ENCODE measurements at places on chromosomes 1 and 21.

GRCh38 chr1:161161652-161162051 lies 2.4 kb downstream of the USP21 start:
- peaks cover 32% of the 10 kb centered on the region for H3K4me1 ChIP-seq
- peak overlapping the region; percentile 39 for H3K27ac ChIP-seq
- H3K27me3 ChIP-seq, result no peaks in the 10 kb centered on the region
- H3K4me3 ChIP-seq, result peak overlapping the region; percentile 22
- no peak for DNase-seq

GRCh38 chr1:98107256-98107655 lies 186.4 kb upstream of the DPYD start:
- no peaks in the 10 kb centered on the region for H3K27me3 ChIP-seq
- H3K4me3 ChIP-seq, result no peak overlapping the region
- no peak for DNase-seq
- no peaks in the 10 kb centered on the region for H3K36me3 ChIP-seq

DNA sequence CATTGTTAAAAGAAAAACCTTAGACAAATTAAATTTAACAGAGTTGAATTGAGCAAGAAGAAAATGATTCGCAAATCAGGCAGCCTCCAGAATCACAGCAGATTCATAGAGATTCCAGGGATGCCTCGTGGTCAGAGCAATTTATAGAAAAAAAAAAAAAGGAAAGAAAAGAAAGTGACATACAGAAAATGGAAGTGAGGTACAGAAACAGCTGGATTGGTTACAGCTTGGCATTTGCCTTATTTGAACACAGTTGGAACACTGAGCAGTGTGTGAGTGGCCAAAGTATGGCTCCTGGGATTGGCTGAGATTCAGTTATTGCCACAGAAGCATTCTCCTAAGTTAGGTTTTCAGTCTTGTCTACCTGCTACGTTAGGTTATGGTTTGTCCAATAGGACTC lies 9.1 kb upstream of the C21orf91 start:
- no peak for DNase-seq
- H3K27ac ChIP-seq, result no peak overlapping the region
- H3K27me3 ChIP-seq, result peaks cover 5% of the 10 kb centered on the region
- peaks cover 5% of the 10 kb centered on the region for H3K36me3 ChIP-seq
- no peaks in the 10 kb centered on the region for H3K4me1 ChIP-seq
- H3K4me3 ChIP-seq, result no peak overlapping the region

- peak overlapping the region; percentile 75 for H3K27ac ChIP-seq
- no peaks in the 10 kb centered on the region for H3K27me3 ChIP-seq
- peak; percentile 39 for DNase-seq
- H3K4me1 ChIP-seq, result peaks cover 56% of the 10 kb centered on the region
- peak overlapping the region; percentile 17 for H3K4me3 ChIP-seq
These were observed 115.5 kb upstream of the VAV3 start for GRCh38 chr1:108080448-108080847.

GRCh38 chr1:96808191-96808590 lies 86.6 kb downstream of the PTBP2 start:
- H3K4me3 ChIP-seq, result no peak overlapping the region
- DNase-seq, result no peak
- H3K36me3 ChIP-seq, result peaks cover 44% of the 10 kb centered on the region
- H3K4me1 ChIP-seq, result peaks cover 4% of the 10 kb centered on the region
- no peak overlapping the region for H3K27ac ChIP-seq

- H3K4me1 ChIP-seq, result no peaks in the 10 kb centered on the region
- H3K36me3 ChIP-seq, result no peaks in the 10 kb centered on the region
- H3K4me3 ChIP-seq, result no peak overlapping the region
- no peaks in the 10 kb centered on the region for H3K27me3 ChIP-seq
These were observed 218.0 kb downstream of the ZP4 start for GRCh38 chr1:237672748-237673147.

DNA sequence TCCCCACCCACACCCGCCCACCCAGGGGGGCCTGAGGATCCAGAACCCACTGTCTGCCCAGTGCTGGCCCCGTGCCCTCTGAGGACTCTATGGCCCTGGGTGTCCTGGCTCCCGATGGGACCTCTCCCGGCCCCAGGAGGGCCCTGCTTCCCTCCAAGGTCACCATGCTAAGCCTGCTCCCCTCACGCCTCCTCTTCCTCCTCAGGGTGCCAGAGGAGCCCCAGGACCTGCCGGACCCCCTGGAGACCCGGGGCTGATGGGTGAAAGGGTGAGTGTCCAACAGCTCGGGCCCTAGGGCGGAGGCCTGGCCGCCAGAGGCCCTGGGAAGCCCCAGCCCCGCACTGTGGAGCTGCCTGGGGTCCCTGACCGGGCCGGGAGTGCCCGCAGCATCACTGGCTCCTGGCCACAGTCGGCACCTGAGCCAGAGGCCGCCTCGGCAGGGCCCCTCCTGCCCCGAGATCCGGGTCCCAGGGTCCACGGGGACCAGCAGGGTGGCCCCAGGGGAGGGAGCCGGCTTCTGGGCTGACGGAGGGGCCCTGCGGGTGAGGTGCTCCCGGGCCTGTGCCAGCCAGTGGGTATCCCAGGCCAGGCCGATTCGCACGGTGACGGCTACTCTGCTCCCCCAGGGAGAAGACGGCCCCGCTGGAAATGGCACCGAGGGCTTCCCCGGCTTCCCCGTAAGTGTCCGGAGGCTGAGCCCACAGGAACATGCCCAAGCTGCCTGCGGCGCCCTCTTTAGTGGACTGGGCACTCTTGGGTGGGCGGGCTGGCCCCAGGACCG lies 16.1 kb downstream of the COL6A1 start:
- H3K4me3 ChIP-seq, result no peak overlapping the region
- no peaks in the 10 kb centered on the region for H3K27me3 ChIP-seq
- H3K4me1 ChIP-seq, result no peaks in the 10 kb centered on the region
- no peak overlapping the region for H3K27ac ChIP-seq

- DNase-seq, result no peak
- peaks cover 38% of the 10 kb centered on the region for H3K27me3 ChIP-seq
- H3K36me3 ChIP-seq, result no peaks in the 10 kb centered on the region
- H3K4me3 ChIP-seq, result no peak overlapping the region
These were observed 6.4 kb upstream of the TACSTD2 start for GRCh38 chr1:58583496-58583895.

GRCh38 chr1:25640646-25641328 lies 24.2 kb downstream of the MAN1C1 start:
- H3K4me1 ChIP-seq, result peaks cover 31% of the 10 kb centered on the region
- no peak overlapping the region for H3K4me3 ChIP-seq
- H3K27me3 ChIP-seq, result peaks cover 78% of the 10 kb centered on the region
- no peak for DNase-seq

GRCh38 chr1:93828367-93828755 lies 50.6 kb downstream of the DNTTIP2 start:
- peaks cover 5% of the 10 kb centered on the region for H3K27me3 ChIP-seq
- DNase-seq, result no peak
- no peak overlapping the region for H3K4me3 ChIP-seq
- H3K27ac ChIP-seq, result no peak overlapping the region

DNA sequence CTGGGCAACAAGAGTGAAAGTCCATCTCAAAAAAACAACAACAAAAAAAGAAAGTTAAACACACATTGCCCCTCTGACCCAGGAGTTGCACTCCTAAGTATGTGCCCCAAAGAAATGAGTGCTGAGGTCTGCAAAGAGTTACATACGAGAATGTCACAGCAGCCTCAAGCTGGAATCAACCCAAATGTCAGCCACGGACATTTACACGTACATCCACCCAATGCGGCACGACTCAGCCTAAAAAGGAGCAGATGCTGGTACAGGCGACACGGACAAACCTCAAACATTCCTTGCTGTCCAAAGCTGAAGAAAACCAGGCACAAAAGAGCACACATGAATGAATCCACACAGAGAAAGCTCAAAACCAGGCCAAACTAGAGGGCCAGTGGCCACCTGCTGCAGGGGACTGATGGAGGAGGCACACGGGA lies 46.8 kb upstream of the ECE1 start:
- H3K4me3 ChIP-seq, result no peak overlapping the region
- H3K36me3 ChIP-seq, result no peaks in the 10 kb centered on the region
- H3K27ac ChIP-seq, result no peak overlapping the region
- no peak for DNase-seq

- no peak overlapping the region for H3K4me3 ChIP-seq
- H3K4me1 ChIP-seq, result no peaks in the 10 kb centered on the region
- H3K27me3 ChIP-seq, result no peaks in the 10 kb centered on the region
These were observed 147.2 kb downstream of the RASAL2 start for GRCh38 chr1:178241057-178241456.

DNA sequence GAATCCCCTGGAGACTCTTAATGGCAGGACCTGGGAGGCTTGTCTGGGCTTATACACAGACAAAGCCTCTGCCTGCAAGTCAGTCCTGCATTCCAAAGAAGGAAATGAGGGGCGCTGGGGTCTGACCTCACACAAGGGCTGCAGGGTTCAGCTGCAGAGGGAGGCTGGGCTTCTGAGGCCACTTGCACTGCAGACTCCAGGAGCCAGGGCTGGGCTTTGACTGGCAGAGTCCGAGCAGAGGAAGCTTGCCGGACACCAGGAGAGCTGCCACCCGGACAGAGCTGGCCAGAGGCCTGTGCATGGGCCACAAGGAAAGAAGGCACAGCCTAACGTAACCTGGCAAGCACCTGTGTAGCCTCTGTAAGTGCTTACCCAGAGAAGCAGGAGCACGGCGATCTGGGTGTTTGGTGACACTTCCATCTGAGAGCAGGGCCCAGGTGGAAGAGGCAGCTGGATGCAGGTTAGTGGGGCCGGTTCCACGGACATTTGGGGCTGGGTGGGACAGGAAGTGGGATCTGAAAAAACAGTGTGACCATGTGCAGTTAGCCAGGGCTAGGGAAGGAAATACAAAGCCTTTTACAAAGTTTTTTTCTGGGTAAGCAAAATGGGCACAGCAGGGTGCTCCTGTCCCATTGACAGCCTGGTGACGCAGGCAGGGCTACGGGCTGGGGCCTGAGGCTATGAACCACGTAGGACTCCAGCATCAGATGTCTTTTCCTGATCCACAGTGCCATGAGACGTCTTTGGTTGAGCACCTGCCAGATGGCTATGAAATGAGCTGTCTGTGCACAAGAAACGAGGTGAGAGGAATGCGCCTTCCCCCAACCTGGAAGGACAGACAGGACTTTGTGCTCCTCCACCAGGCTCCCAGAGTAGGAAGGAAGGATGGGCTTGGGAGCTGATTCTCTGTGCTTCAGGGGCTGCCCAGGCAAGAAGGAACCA lies 37.3 kb upstream of the LBR start:
- H3K4me3 ChIP-seq, result peak overlapping the region; percentile 54
- peaks cover 52% of the 10 kb centered on the region for H3K4me1 ChIP-seq
- H3K27ac ChIP-seq, result peak overlapping the region; percentile 80
- no peaks in the 10 kb centered on the region for H3K36me3 ChIP-seq
- H3K27me3 ChIP-seq, result no peaks in the 10 kb centered on the region

- H3K36me3 ChIP-seq, result peaks cover 45% of the 10 kb centered on the region
- peak overlapping the region; percentile 49 for H3K27ac ChIP-seq
- H3K4me1 ChIP-seq, result peaks cover 65% of the 10 kb centered on the region
- DNase-seq, result no peak
These were observed 2.4 kb downstream of the S100A5 start for GRCh38 chr1:153538315-153538821.

DNA sequence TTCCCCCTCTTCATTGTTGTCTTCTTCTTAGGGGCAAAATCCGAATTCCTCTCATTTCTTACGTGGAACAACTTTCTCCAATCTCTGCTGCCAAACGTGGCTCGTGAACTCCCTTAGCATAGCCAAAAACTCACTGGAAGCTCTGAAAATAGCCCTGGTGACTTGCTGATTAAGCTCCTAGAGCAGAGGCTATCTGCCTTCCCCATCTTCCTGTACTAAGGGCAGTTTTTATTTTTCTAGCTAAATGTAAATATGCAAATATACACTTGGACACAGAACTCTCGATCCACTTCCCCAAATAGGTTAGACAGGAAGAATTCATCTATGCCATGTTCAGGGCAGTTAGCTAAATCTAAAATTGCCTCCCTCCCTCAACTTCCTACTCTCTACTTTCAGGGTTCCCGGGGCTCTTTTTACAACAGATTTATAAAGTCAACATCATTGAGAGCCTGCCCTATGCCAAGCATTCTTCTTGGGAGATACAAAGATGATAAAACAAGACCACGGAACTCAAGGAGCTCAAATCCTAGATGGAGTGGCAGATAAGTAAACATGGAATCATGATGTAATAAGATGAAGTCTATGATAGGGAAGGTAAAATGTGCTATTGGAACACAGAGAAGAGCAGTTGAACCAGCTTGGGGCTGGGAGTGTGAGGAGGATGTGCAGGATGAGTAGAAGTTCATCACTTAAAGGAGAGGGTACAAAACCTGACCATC lies 59.4 kb upstream of the FMOD start:
- DNase-seq, result no peak
- no peaks in the 10 kb centered on the region for H3K4me1 ChIP-seq
- H3K27me3 ChIP-seq, result peaks cover 38% of the 10 kb centered on the region
- no peak overlapping the region for H3K4me3 ChIP-seq
- no peak overlapping the region for H3K27ac ChIP-seq

DNA sequence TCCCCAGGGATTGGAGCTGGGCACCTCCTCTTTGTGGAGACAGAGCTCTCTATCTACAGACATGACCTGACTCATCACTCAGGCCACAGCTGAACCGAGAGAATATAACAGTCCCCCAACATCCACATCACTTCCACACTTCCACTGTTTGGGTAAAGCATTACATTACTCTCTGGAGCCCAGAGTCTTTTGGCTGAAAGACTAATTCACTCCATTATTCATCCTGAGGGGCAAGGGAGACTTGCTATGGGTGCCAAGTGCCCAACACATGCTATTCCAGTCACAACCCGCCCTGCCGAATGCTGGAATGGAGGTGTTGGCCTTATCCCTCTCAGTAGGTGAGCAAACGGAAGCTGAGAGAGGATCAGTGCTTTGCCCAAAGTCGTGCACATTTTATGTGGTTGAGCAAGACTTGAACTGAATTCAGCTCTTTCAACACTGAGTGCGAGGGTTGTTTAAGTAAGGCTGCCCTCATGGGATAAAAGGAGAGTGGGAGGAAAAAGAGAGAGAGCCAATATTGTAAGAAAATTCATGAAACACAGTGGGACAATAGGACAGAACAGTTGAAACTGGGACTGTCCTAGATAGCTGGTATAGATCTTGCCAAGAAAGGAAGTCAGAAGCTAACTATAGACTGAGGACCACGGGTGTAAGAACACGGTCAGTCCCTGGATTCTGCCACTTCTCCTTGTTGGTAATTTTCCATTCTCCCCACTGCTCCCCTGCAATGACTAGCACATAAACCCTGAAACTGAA lies 13.5 kb upstream of the CHI3L1 start:
- H3K27ac ChIP-seq, result no peak overlapping the region
- DNase-seq, result no peak
- H3K27me3 ChIP-seq, result peaks cover 13% of the 10 kb centered on the region
- no peaks in the 10 kb centered on the region for H3K4me1 ChIP-seq

- H3K4me1 ChIP-seq, result peaks cover 22% of the 10 kb centered on the region
- DNase-seq, result no peak
- H3K4me3 ChIP-seq, result no peak overlapping the region
- no peaks in the 10 kb centered on the region for H3K36me3 ChIP-seq
These were observed 35.7 kb upstream of the BTG2 start for GRCh38 chr1:203269654-203270020.
